Psoas muscle (tissue), 8 donors: ENCODE measurements at places on chromosomes 3 and 15.

- DNase-seq = no peak
Measured at GRCh38 chr3:185796431-185797107, 28.3 kb downstream of the IGF2BP2 start.

GRCh38 chr3:156772588-156773206, 53.5 kb upstream of the LEKR1 start:
- no peak for DNase-seq

DNA sequence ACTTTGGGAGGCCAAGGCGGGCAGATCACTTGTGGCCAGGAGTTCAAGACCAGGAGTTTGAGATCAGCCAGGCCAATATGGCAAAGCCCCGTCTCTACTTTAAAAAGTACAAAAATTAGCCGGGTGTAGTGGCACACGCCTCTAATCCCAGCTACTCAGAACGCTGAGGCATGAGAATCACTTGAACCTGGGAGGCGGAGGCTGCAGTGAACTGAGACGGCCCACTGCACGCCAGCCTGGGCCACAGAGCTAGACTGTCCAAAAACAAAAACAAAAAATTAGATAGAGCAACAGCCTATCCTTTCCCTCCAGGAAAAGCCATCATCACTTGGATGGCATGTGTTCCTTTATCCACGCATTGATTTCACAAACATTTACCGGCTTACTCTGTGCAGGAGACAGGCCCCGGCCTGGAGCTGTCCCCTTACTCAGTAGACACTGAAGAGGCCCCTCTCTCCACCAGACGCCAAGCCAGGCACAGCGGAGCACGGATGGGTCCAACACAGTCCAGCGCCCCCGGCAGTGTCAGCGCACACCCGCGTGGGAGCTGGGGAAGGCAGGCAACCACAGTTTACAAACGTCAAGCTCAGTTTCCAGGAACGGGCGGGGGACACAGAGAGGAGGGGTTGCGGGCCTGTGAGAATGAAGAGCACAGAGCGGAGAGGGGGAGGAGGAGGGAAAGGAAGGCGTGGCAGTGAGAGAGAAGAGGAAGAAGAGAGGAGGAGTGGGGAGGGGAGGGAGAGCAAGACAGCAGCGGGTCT, 3.1 kb downstream of the GP5 start:
- DNase-seq = no peak

DNA sequence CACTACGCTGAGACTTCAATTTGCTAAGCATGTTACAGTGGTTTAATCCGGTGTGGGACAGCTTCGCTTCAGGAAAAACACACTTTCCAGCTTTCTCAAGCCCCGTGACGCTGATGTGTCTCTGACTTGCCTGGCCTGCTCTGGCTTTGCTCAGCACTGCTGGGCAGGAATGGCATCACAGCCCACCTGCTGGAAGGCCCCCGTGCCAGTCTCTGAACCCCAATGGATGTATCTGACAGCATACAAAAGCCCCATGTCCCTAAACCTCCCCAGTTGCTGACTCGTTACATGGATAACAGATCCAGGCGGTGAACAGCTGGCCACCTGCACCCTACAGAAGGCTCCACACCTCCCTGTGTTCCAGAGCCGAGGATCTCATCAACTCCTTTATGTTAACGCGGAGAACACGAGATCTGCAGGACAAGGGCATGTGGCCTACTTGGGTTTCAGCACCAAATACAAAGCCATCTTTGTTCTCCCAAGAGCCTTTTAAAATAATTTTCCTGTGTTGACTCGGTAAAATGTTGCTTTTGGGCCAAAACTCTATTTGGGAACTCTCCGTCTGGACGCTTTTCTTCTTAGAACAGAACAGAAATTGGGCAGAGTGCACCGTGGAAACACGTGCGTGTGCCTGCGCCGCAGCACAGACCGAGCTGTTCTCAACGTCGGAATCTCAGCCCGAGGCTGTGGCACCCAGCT, 61.4 kb downstream of the ATP10A start:
- DNase-seq = no peak

DNA sequence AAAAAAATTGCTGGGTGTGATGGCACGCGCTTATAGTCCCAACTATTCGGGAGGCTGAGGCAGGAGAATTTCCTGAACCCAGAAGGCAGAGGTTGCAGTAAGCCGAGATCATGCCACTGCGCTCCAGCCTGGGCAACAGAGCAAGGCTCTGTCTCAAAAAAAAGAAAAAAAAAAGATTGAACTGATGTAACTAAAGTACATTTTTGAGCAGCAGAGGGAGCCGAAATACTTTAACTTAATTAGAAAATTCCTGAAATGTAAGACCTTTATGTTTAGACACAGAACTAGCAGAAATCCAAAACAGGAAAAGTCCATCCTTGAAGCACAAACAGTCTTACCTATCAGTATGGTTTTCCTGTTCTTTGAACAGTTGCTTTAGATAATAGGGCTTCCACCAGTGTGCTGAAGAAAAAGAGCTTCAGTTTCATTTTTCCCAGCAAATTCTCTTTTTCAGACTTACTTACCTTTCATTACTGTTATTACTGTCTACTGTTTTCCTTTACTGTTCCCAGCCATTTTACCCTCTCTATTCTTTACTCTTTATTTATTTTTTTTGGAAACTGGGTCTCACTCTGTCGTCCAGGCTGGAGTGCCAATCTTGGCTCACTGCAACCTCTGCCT, 33.4 kb upstream of the ZNF609 start:
- no peak for DNase-seq

GRCh38 chr15:70017801-70018200, 79.9 kb downstream of the TLE3 start:
- no peak for DNase-seq

DNA sequence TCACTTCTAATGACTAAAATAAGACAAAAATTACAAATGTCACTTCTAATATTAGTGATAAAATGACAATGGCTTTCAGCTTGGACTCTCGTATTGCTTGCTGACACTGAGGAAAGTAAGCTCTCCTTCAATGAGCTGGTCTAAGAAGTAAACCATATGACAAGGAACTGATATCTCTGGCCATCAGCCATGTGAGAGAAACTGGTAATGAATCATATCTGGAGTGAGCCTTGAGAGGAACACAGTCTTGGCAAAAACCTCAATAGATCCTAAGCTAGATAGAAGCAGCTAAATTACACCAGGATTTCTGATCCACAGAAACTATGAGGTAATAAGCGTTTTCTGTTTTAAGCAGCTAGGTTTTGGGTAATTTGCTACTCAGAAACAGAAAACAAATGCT, 1575.1 kb downstream of the OTOL1 start:
- no peak for DNase-seq

GRCh38 chr15:101178931-101179330, 72.9 kb downstream of the CHSY1 start:
- no peak for DNase-seq

- no peak for DNase-seq
Measured at GRCh38 chr3:137382005-137382594, 382.0 kb upstream of the SOX14 start.

DNA sequence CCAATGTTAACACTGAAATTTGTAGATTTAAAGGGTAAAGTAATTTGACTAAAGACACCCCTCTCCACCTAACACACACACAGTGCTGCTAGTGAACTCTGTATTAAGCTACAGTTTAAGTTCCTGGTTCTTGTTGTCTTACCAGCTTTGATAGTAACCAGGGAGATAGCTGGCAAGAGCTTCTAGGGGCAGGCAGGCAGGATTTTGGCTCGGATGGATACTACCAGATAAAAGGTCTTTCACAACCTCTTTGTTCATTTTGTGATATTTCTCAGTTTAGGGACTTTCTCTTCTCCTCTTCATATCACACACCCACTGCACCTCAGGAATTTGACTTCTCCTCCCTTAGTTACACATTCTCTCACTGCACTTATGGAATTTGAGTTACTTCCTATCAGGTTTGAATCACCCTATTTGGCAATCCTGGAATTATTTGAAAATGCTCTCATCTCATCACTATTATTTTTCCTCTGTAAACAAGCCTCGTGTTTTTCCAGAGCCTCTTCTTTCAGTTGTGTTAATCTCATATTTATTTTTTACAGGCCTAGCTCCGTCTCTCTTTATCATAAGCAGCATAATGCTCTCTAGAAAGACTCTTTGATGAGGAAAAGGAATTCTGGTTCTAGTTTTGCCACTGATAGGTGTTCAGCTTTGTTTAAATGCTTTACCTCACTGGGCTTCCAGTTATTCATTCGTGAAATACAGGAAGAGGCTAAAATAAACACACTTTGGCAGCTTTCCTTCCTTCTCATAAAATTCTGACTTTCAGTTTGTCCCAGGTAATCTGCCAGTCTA, 23.0 kb upstream of the CLDN1 start:
- DNase-seq = no peak

DNA sequence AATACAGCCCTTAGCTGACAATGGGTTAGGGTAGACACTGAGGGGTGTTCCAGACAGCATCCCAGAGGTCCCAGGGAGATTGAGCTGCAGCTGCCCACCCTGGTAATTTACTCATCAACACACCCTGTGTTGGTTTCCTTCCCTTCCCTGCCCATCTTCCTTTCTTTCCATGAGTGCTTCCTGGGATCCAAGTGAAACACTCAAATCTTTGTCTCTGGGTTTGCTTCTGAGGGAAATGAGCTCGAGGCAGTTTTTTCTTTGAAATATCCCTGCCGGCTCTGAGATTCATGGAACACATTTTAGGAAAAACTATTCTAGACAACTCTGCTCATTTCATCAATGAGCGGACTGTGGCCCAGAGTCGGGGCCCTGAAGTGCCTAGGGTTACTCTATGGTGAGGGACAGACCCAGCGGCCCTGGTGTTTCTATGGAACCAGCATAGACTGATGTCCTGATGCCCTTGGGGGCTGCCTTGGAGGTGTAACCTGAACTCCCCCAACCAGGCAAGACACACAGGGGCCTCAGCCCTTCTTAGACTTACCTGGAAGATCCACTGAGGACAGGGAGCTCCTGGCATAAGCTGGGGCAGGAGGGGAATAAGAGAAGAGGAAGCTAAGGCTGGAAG, 14.9 kb upstream of the CSRNP1 start:
- DNase-seq = no peak

DNA sequence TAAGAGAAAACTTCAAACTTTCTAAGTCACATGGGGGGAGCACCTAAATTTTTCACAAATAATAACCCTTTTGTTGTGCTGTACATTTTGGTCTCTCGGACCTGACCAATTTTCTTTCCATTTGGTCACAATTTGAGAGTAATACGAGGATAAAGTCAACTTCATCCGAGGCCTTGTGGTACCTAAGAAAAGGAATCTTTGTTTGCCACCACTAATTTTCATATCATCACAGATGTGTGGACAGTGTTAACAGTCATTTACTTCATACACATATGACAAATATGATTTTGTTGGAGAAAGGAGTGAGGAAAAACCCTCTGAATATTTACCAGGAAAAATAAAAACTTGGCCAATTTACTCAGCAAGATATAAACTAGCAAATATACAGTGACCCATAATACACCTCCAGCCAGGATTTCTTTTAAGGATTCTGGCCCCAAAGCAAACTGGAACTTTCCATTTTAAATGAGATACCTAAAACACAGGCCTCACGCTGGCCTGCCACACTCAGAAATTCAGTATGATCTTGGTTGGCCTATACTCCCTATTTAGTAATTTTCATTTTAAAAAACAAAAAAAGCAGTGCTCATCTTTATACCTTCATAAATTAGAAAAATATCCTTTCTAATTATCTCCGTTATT, 40.7 kb downstream of the VGLL4 start:
- DNase-seq = no peak

- no peak for DNase-seq
Measured at GRCh38 chr3:59212128-59212779, 162.4 kb upstream of the CFAP20DC start.

- DNase-seq = no peak
Measured at GRCh38 chr3:45095916-45096526, 50.2 kb downstream of the CDCP1 start.

DNA sequence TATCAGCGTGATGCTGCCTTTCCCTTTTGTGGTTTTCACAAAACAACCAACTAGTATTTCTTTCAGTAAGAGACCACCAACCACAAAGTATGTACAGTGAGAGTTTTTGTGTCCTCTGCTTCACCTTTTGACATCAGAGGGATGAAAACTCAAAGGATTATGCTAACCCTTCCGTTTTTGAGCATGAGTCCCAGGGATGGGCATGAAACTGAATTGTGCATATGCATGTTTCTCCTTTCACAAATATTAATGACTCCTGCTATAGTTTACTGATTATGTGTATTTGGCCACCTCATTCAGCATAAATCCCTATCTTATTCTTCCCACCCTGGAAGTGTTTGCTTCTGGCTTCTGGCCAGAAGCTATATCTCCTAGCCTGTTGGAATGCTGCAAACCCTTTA, 59.2 kb downstream of the RSRC1 start:
- no peak for DNase-seq

DNA sequence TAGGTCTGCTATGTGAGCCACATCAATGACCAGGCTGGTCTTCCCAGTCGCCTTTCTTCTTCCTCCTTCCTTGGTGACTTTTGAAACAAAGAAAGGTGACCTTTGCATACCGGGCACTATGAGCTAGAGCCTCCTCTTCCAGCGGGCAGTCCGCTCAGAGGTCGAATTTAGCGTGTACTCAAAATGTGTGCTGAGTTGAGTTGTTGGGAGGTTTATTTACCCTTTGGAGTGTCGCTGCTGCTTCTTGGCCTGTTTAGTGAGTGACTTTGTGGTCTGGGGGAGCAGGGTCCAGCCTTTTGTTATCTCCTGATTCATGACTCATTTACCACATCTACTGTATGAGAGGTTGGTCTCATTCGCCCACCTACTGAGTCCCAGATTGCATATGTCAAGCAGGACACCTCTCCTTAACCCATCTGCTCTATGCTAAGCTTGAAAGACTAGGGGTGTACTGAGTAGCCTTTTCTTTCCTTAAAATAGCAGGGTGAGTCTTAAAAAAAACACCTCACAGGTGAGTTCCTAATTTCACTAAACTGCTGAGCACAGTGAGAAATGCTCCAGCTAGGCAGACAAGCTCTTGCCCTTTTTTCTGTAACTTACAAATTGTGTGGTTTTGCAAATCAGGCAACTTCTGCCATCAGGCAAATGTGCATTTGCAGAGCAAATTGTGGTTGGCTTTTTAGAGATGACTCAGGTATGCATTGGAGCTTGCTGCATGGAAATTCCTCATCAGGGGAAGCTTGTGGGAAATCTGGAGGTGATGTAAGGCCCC, 3.2 kb upstream of the SIAH2 start:
- DNase-seq = no peak

DNA sequence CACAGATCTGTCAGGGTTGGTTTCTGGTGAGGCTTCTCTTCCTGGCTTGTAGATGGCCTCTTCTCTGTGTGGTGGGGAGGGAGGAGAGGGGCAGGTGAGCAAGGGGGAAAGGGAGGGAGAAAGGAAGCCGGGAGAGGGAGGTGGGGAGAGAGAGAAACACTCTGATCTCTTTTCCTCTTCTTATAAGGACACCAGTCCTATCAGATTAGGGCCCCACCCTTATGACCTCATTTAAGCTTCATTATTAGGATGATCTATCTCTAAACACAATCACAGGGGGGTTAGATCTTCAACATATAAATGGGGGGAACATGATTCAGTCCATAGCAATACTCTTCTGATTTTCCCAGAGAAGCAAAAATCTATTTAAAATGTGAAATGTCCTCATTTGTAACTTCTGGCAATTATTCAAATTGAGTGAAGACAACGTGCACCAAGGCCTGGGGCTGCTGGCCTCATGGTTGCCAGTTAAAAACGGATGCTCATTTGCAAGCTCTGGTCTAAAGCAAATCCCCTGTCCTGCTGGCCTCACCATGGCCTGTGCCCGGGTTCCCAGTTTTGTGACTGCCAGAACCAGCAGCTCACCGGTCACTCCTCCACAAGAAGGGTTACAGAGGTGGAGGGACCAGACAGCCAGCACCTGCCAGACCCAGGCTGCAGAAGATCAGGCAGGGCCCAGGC, 8.3 kb downstream of the POMGNT2 start:
- DNase-seq = no peak

- no peak for DNase-seq
Measured at GRCh38 chr3:23019596-23020300, 183.4 kb upstream of the UBE2E2 start.
